Activated naive CD4-positive, alpha-beta T cell (primary cell): ENCODE measurements at places on chromosomes 2 and 18.

DNA sequence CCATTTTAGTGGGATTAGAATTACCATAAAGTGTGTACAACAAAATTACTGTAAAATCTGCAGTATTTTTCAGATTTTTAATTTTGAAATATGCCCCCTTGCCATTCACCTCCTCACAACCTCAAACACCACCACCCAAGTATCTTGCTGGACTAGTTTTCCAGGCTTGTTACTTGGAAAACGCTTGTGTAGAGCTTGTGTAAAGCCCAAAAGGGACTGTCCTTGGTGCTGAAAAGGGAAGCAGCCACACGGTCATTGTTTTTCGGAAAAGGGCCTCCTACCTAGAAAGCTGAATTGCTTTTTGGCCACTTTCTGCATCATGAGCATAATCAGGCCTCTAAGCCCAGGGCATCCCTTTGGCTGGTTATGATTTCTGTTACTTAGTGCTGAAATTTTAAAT lies 563.4 kb downstream of the LRRTM4 start:
- DNase-seq, result no peak

- DNase-seq, result no peak
Measured at GRCh38 chr2:230762317-230762896, 49.8 kb downstream of the CAB39 start.

GRCh38 chr2:110773401-110773921 lies 41.1 kb downstream of the ACOXL start:
- DNase-seq, result no peak

- no peak for DNase-seq
Measured at GRCh38 chr18:59897321-59897954, 2.4 kb upstream of the PMAIP1 start.

GRCh38 chr2:128454980-128455720 lies 136.5 kb upstream of the HS6ST1 start:
- no peak for DNase-seq
